ENCODE measurements at places on chromosomes 1 and 21. TPM values are rescaled to one million over a fixed set of nuclear protein-coding genes. Genes with fewer than 3 reads are reported as not detected.

The GSTM5 gene
- total RNA-seq: not detected

The CA14 gene
- not detected for total RNA-seq

The CD34 gene
- not detected for total RNA-seq

The UBQLN4 gene
- total RNA-seq: 40.6 TPM

The UBL4B gene
- not detected for total RNA-seq

The KRTAP7-1 gene
- total RNA-seq: not detected

The PLPPR4 gene
- not detected for total RNA-seq

The UBASH3A gene
- 76.0 TPM for total RNA-seq

The PLXNA2 gene
- total RNA-seq: 0.44 TPM

The RASSF5 gene
- total RNA-seq: 252 TPM

The HFM1 gene
- total RNA-seq: not detected

The MYBPH gene
- not detected for total RNA-seq

The EMC1 gene
- total RNA-seq: 45.2 TPM

The KCNA3 gene
- 115 TPM for total RNA-seq

The USP25 gene
- 41.1 TPM for total RNA-seq

The FBLIM1 gene
- total RNA-seq: not detected

The WNT4 gene
- total RNA-seq: not detected

The PTPN7 gene
- 302 TPM for total RNA-seq

The KRTAP19-5 gene
- total RNA-seq: not detected

The AMIGO1 gene
- 1.1 TPM for total RNA-seq

The GREM2 gene
- 1.1 TPM for total RNA-seq

The TMEM201 gene
- 19.1 TPM for total RNA-seq

The AK5 gene
- 0.93 TPM for total RNA-seq

The TPTE gene
- total RNA-seq: not detected

The LORICRIN gene
- total RNA-seq: not detected

The KRTAP19-7 gene
- not detected for total RNA-seq

The CHI3L2 gene
- 23.9 TPM for total RNA-seq

The SPRR2F gene
- total RNA-seq: not detected

The VAV3 gene
- 2.0 TPM for total RNA-seq

The SYTL1 gene
- 104 TPM for total RNA-seq

The PCAT6 gene
- total RNA-seq: not detected

The S1PR1 gene
- total RNA-seq: 132 TPM

The LCE2C gene
- total RNA-seq: not detected

The EFCAB14 gene
- total RNA-seq: 97.4 TPM

The CEPT1 gene
- total RNA-seq: 35.4 TPM

The OR10J1 gene
- total RNA-seq: not detected

The SFN gene
- 1.2 TPM for total RNA-seq

The CCDC17 gene
- total RNA-seq: 4.7 TPM

The TDRD5 gene
- not detected for total RNA-seq

The CELSR2 gene
- 4.2 TPM for total RNA-seq

The UAP1 gene
- 18.0 TPM for total RNA-seq

The AMY1B gene
- total RNA-seq: not detected

The FRRS1 gene
- total RNA-seq: 0.24 TPM

The NME7 gene
- total RNA-seq: 21.5 TPM

The GCSAML gene
- total RNA-seq: not detected

The OR2AK2 gene
- total RNA-seq: 0.20 TPM

The GRHL3 gene
- total RNA-seq: 0.59 TPM

The LINGO4 gene
- total RNA-seq: 0.10 TPM

The ELAPOR1 gene
- total RNA-seq: 5.7 TPM

Data from T-helper 1 cell treated with Interleukin-12 subunit alpha and Interleukin-12 subunit beta and Interleukin-4 antibody, amounts not matched to agents 30 ng/mL and 1 ng/mL, for 36 hours (primary cell).